ENCODE measurements at places on chromosomes 7 and 10. TPM values are rescaled to one million over a fixed set of nuclear protein-coding genes. Genes with fewer than 3 reads are reported as not detected.

Gene TAS2R3
- 1.3 TPM for total RNA-seq

DNA sequence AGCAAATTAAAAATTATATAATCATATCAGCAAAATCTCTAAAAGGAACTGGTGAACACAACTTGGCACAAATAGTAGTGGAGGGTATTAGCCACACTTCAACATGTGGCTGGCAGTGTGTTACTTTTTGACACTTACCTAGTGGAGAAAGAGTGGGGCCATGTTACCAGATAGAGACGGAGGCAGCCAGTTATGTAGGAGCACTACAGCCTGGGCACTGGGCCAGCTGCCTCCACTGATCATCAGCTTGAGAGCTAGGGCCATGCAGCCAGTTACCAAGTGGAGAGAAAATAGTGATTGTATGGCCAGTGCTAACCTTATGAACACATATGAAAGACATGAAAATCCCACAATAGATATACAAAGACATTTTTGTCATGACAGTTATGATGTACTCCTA lies 243.1 kb downstream of the CTNNA3 start:
- DNase-seq: no peak

Gene XRCC2
- total RNA-seq: 8.5 TPM

DNA sequence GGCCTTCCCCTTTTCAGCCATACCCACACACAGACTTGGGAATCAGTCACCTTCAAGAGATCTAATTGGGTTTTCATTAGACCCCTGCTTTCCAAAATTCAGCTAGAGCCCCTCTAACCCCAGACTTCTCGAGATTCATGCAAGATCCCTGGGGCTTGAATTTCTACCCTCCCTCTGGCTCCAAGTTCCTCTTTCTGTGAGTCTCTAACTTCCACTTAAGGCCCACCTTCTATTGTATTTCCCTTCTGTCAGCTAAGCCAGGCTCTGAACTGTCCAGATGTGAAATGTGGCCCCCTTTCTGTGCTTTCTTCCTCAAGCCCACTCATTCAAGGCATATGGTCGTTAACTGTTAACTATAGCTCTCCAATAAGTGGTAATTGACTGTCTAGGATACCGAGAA lies 132.2 kb downstream of the ZNF365 start:
- no peak for DNase-seq

Gene AASS
- total RNA-seq: 27.8 TPM

- no peak for DNase-seq
Measured at GRCh38 chr7:139494835-139495579, 11.5 kb upstream of the KLRG2 start.

Gene C7orf33
- total RNA-seq: not detected

All from endothelial cell of umbilical vein (primary cell).